ENCODE measurements at places on chromosomes 3 and 15. TPM values are rescaled to one million over a fixed set of nuclear protein-coding genes. Genes with fewer than 3 reads are reported as not detected.
A peak's percentile ranks its signal among the peaks of the same experiment; 100 is the strongest.

DNA sequence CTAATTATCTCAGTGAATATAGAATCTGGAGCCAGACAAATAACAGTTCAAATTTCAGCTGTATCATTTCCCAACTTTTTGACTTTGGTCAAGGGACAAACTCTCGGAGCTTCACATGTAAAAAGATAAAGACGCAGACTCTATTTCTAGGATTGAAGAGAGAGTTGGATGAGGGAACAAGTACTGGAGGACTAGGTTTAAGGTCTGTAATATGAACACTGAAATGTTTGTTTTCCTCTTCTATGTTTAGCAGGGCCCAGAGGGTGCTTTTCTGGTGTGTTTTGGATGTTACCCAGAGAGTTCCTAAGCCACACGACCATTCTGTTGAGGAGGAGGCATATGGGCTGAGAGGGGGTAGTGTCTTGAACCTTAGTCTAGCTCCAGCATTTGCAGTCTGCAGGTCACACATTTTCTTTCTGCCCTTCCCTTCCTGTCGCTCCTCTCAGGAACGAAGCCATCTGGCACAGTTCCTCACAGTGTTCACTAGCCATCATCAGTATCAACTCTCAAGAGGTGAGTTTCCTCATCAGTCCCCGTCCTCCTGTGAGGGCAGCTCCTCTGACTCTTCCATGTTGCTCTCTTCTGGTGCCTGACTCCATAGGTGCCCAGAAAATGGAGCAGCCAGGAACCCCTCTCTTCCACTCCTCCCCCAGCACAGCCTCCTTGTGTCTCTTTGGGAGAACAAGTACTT lies 250.1 kb downstream of the SQOR start:
- H3K27ac ChIP-seq, result no peak overlapping the region
- no peak for DNase-seq
- no peaks in the 10 kb centered on the region for H3K27me3 ChIP-seq
- no peaks in the 10 kb centered on the region for H3K4me1 ChIP-seq
- no peak overlapping the region for H3K4me3 ChIP-seq
- H3K36me3 ChIP-seq, result no peaks in the 10 kb centered on the region

- H3K4me3 ChIP-seq, result no peak overlapping the region
- H3K36me3 ChIP-seq, result no peaks in the 10 kb centered on the region
- no peak overlapping the region for H3K27ac ChIP-seq
- DNase-seq, result no peak
Measured at GRCh38 chr3:60313231-60313798, 937.9 kb downstream of the FHIT start.

DNA sequence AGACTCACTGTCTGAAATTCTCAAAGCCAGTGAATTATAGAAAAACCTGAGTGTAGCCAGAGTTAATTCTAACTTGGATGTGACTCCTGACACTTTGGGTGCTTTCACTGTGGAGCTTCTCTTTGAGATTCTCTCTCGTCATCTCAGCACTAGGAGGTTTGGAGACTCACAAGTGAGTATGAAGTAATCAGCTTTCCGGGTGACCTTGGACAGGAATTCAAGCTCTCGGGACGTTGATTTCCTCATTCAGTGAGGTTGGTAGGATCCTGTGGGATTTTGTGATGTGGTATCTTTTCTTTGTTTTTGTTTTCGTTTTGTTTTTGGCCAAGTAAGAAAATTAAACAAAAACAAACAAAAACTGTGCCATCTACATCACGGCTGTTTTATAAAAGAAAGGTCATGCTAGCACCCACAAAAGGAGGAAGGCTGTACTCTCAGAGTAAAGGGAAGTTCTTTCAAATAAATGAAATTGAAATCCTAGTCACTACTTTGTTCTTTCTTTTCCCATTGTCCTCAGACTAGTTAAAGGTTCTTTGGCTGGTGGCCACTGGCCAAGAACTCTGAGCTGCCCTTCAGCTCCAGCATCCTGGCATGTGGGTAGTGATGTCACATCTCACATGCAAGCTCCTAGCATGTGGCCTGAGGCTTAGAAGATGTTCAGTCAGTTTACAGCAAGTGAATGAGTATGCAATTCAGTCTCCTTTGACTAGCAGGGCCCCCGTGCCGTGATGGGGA lies 263.3 kb upstream of the TPM1 start:
- H3K27ac ChIP-seq, result peak overlapping the region; percentile 44
- H3K36me3 ChIP-seq, result peaks cover 4% of the 10 kb centered on the region
- no peaks in the 10 kb centered on the region for H3K27me3 ChIP-seq
- peaks cover 28% of the 10 kb centered on the region for H3K4me1 ChIP-seq
- no peak overlapping the region for H3K4me3 ChIP-seq
- DNase-seq, result peak; percentile 72

The PHC3 gene
- 41.9 TPM for total RNA-seq

The NRROS gene
- 4.8 TPM for total RNA-seq

The CCNB2 gene
- 2.1 TPM for total RNA-seq

Measured in right atrium auricular region (tissue), 2 donors.